ENCODE measurements at places on chromosomes 6 and 20.

GRCh38 chr6:27234576-27234975 is 12.9 kb upstream of the PRSS16 start:
- DNase-seq: no peak

- DNase-seq: no peak
These were observed 5.5 kb downstream of the UBR2 start for GRCh38 chr6:42569102-42570028.

- DNase-seq: no peak
These were observed 315.6 kb upstream of the QKI start for GRCh38 chr6:163098827-163099479.

GRCh38 chr6:160426136-160426535 is 78.0 kb downstream of the SLC22A3 start:
- no peak for DNase-seq

GRCh38 chr6:10736731-10737130 is 10.9 kb upstream of the TMEM14B start:
- no peak for DNase-seq

DNA sequence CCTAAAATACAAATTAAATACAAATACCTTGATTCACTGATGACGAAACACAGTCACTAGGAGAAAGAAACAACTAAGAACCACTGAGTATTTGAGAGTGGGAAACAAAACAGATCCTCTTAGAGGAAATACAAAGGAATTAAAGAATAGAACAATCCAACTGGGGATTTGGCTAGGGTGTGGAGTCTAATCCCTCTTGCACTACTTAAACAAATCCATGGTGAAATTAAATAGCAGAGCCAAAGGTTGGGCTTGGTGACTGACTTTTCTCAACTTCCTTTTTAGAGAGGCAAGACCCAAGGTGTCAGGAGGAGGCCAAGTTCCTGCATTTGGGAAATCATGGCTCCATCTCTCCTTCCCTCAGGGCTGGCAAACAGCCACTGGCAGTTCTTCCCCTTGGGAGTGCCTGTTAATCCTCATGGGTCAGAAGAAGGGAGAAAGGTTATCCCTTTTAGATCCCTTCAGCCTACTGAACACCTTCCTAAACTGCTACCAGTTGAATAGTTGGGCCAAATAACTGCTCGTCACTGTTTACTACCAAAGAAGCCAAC is 101.2 kb upstream of the TRAF3IP2 start:
- no peak for DNase-seq

DNA sequence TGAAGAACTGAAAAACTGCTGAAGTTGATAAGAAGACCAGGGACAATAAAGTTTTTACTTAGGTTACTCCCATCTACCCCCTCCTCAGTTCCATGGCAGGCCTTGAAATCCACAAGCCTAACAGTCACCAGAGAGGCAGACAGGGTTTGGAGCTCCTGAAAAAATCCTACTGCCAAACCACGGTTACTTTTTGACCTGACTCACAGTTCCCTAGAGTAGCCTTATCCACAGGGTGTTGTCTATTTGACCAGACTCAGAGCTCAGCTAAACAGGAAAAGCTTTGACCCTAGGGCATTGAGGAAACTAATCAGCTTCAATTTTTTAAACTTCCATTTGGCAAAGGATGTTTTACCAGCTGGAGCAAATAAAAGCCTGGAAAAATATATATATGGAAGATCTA is 257.7 kb upstream of the NT5E start:
- no peak for DNase-seq

DNA sequence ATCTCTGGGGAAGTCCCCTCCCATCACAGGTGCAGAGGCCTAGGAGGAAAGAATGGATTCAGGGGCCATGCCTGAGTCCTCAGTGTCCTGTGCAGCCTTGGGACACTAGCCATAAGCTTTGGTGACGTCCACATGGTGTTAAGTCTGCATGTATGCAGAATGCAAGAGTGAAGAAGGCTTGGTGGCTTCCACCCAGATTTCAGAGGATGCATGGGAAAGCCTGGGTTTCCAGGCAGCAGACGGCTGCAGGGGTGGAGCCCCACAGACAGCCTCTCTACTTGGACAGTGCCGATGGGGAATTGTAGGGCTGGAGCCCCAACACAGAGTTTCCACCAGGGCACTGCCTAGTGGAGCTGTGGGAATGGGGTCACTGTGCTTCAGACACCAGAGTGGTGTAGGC is 117.1 kb upstream of the NRN1 start:
- no peak for DNase-seq

- DNase-seq: no peak
These were observed 30.1 kb upstream of the MAFB start for GRCh38 chr20:40718982-40719729.

DNA sequence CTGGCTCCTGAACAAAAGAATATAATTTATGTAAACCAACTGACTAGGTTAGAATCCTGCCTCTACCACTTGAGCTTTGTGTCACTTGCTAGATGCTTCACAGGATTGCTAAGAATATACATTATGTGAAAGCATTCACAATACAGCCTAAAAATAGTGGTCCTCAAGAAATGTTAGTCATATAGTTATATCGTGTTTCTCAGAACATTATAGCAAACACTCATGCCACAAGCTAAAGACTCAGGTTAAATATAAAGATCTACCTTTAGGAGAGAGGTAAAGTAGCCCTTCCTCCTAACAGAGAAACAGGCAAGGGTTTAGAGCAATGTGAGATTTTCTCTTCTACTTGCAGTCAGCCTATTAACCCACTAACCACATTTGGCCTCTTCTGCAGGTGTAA is 17.8 kb upstream of the ALDH8A1 start:
- DNase-seq: no peak

GRCh38 chr20:63889241-63890200 is 5.4 kb upstream of the DNAJC5 start:
- DNase-seq: no peak

DNA sequence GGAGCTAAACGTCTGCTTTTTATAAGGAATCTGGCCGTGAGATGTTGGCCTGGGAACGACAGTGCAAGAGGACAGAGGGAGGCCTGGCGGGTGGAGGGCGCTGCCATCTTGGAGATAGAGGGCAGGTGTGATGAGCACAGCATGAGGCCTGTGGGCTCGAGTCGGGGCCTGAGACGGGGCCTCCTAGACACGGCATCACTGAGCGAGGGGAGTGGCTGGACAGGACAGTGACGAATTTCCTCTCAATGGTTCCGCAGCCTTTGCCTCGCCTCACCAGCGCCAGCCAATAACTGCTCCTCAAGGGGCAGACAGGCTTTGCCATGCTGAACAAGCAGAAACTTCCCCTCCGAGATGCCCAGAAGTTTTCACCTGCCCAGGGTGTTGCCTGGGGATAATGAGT is 376.7 kb downstream of the THBS2 start:
- no peak for DNase-seq

GRCh38 chr20:63061771-63062100 is 55.0 kb upstream of the BHLHE23 start:
- no peak for DNase-seq

GRCh38 chr6:37116326-37116725 is 53.6 kb upstream of the PIM1 start:
- DNase-seq: no peak

Measured in GM06990 (cell line).